ENCODE measurements at places on chromosomes 11 and 22. TPM values are rescaled to one million over a fixed set of nuclear protein-coding genes. Genes with fewer than 3 reads are reported as not detected.
A peak's percentile ranks its signal among the peaks of the same experiment; 100 is the strongest.

DNA sequence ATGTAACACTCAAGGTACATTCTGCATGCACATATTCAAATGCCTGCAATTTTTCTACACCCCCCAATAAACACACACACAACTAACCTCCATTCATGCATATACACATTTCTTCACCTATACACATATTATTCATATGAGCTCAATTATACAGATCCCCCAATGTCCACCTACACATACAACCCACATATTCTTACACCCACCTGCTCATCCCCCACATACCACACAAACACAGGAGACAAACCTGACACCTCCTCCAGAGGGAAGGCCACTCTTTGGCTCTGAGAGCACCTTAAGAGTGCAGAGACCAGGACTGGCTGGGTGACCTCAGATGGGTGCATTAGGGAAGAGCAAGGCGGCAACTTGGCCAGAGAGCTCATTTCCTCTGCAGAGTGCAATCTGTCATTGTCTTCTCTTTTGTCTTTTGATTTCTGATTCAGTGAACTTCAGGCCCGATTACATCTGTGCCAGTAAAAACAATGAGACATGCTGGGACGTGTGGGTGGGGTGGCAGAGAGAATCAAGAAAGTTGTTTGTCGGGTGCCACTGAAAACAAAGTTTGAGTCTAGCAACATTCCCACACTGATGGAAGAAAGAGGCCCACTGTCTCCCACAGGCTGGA, 208.4 kb downstream of the NXPE2 start:
- DNase-seq: peak; percentile 3

Gene C11orf52
- total RNA-seq: 0.13 TPM

Gene PLA2G3
- under 0.01 TPM for total RNA-seq

GRCh38 chr11:95461348-95461747, 230.3 kb upstream of the SESN3 start:
- no peak for DNase-seq

DNA sequence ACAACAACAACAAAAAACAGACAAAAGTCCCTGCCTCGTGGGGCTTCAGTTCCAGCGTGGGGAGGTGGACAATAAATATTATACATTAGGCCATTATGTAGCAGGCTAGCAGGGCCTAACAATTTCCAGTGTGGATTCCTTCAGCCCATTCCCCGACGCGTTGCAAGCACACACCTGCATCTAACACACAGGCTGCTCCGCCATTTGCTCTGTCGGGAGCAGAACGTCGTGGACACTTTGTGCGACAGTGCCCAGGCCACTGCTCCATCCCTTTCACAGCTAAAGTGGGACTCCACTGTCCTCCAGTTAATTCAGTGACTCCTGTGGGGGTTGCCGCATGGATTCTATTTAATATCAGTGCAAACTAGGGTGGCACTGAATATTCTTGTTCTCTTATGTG, 10.9 kb upstream of the FGF3 start:
- DNase-seq: no peak

Gene WNT7B
- total RNA-seq: not detected

- DNase-seq: peak; percentile 35
Observed at GRCh38 chr22:31501738-31502137, 5.4 kb downstream of the SFI1 start.

Gene OR8D1
- total RNA-seq: not detected

Gene PLEKHB1
- 0.26 TPM for total RNA-seq

DNA sequence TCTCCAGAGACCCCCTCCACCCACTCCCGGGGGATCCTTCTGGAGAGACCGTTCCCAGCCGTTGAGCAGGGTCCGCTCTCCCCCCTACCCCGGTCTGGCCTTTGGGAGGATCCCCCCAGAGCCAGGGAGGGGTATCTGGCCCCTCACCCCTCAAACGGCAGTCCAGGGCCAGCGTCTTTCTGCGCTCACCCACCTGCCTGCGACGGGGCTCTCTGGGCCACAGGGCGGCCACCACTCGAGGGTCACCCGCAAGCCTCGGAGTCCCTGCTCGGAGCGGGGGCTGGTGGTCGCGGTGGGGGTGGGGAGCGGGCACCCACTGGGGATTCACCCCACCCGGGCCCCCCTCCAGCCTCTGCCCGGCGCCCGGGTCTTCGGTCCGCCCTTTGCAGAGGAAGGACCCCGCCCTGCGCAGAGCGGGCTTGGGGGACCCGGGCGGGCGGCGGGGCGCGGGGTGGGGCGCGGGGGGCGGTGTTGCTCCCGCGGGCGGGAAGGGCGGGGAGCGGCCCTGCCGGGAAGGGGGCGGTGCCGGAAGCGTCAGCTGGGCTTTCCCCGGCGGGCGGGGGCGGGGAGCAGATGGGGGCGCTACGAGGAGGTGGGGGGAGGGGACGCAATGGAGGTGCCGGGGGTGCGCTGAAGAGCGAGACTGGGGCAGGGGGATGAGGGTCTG, 16.6 kb downstream of the CRELD2 start:
- peak; percentile 66 for DNase-seq

DNA sequence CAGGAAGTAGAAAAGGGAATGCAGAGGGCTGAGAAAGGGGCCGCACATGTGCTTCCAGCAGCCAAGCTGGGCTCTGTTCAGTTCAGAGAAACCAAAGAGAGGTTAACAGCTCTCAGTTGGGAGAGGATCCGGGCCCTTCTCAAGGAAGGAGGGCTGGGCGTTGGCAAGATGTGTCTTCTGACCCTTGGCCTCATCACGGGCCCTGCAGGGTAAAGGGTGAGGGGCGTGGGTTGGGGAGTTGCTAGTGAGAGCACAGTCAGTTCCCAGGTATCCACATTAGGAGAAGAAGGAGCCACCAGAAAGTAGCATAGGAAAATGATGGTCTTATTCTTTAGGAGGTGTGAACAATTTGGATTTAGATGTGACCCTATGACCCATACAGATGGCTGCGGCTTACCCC, 73.0 kb downstream of the OSBP2 start:
- DNase-seq: no peak

Gene TUBA8
- 0.63 TPM for total RNA-seq

- no peak for DNase-seq
Observed at GRCh38 chr11:61959678-61960077, 7.8 kb downstream of the FTH1 start.

- peak; percentile 60 for DNase-seq
Observed at GRCh38 chr11:12863605-12864121, 145.5 kb upstream of the RASSF10 start.

Gene SESN3
- total RNA-seq: 23.2 TPM

Measured in dermis microvascular lymphatic vessel endothelial cell (primary cell).